ENCODE measurements at places on chromosomes 11 and 22.

- no peak for DNase-seq
These were observed 161.1 kb downstream of the NAV2 start for GRCh38 chr11:19873730-19874129.

- DNase-seq: no peak
These were observed 21.2 kb upstream of the NDUFC2 start for GRCh38 chr11:78100676-78101472.

DNA sequence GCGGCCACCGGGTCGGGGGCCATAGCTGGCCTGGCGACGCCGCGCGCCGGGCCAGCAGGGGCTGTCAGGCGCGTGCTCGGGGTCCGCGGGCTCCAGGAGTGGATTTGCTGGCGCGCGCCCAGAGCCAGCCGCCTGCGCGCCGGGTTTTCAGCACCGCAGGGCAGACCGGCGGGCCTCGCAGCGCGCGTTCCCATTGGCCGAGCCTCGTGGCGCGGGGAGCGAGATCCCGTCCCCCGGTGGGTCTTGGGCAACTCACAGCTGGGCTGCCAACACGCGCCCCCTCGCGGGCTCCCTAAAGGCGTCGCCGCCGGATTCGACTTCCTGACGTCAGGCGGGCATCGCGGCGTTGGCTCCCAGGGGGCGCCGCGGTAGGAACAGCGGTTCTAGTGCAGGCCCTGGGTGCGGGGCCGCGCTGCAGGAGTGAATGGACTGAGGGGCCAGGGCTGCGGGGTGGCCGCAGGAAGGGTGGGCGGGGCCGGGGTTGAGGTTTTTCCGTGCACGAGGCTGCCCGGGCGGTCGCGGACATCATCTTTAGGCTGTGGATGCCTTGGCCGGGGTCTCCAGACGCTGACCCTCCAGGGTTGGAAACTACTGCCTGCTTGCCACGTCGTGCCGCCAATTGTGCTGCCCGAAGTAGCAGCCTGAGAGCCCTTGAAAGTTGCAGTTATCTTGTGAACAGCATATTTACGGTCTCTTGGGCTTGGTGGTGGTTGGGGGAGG, at the start of gene FADS1:
Gene FADS1 (minus strand): TSS at position 268 of the 720 bp plus-strand sequence. CDS start 74 bp downstream, at position 194.
- no peak for DNase-seq

DNA sequence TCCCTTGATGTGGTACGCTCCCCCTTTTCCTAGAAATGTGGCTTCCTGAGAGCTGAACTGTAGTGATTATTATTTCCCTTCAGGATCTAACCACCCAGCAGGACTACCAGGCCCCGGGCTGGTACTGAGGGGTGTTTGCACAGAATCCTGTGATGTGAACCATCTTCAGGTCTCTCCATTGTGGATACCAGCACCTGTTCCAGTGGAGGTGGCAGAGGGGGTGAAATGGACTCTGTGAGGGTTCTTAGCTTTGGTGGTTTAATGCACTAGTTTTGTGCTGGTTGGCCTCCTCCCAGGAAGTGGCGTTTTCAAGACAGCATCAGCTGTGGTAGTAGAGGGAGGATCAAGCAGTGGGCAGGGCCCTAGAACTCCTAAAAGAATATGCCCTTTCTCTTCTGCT, 18.6 kb downstream of the C11orf91 start:
- no peak for DNase-seq

DNA sequence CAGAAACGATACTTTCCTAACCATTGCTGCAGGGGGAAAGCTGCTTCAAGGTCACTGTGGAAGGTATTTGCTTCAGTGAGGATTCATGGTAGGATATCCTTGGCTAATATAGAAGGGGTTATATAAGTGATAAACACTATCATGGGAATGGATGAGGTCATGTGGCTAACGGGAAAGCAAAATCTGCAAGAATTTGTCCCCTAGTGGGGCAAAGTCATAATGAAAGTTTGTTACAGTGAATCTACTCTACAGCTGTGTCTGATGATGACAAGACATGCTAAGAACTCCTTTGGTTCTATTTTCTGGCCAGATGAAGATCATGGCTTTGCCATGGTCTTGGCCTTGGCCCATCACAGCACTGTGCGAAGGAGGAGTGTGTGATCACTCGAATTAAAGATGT, 13.8 kb downstream of the MMP20 start:
- DNase-seq: no peak

GRCh38 chr11:34495239-34495723, 18.3 kb downstream of the ELF5 start:
- no peak for DNase-seq

DNA sequence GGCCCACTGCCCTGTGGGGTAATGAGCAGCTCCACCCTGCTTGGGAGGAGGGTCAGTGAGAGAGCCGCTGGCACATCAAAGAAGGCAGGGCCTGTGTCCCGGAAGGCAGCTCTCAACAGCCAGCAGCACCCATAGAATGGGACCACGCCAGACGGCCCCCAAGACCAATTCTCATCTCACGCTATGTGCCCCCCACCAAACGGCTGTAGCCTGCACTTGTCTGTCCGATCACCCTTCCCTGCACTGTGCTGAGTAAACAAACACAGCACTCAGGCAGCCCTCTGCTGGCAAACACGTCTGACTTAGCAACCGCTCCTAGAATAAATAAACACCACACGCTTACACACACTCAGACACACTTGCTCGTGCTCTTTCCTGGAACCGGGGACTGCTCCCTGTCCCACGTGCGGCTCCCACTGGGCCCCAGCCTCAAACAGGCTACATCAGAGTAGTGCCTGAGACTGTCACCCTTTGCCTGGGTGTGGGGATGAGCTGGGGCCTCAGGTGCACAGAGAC, 53.2 kb upstream of the CDON start:
- DNase-seq: no peak

- DNase-seq: no peak
These were observed 27.0 kb downstream of the MS4A6A start for GRCh38 chr11:60155931-60156330.

- DNase-seq: no peak
These were observed 25.2 kb upstream of the PTPRJ start for GRCh38 chr11:47955061-47955755.

- DNase-seq: no peak
These were observed 989.3 kb downstream of the BRD1 start for GRCh38 chr22:48838376-48838775.

DNA sequence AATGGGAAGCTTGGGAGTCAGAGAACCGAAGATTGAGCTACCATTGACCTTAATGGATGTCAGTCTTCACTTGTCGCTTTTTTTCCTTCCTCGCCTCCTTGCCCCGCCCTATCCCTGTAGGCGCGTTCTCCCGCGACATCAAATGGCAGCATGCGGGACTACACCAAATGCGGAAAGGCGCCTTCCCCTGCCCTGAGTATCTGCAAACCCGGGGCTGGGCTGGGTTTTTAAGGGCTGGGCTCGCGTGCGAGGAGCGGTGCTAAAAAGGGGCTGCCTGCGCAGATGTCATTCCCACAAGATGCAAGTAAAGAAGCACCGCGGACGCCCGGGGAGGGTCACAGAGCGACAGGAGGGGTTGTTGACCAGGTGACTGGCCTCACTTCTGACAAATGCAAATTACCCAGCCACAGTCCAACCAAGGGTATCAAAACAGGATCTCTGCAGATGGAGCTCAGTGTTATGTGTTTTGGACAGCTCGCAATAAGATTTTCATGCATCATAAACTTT, 4.7 kb upstream of the FAM111B start:
- DNase-seq: no peak

DNA sequence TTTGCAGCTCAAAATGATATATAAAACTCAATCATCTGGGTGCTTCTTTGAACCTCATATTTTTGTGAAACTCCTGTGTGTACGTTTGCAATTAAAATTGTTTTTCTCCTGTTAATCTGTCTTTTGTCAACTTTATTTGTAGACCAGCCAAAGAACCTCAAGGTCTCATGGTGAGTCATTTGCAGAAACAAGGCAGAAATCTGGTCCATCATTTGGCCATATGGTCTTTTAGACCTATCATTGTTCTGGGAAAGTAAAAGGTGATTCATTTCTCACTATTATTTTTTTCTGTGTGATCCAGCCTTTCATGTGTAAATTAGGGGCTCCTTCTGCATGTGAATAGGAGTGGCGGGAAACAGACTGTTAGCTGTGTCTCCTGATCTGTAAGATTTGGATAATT, 399.1 kb upstream of the DDI1 start:
- no peak for DNase-seq

DNA sequence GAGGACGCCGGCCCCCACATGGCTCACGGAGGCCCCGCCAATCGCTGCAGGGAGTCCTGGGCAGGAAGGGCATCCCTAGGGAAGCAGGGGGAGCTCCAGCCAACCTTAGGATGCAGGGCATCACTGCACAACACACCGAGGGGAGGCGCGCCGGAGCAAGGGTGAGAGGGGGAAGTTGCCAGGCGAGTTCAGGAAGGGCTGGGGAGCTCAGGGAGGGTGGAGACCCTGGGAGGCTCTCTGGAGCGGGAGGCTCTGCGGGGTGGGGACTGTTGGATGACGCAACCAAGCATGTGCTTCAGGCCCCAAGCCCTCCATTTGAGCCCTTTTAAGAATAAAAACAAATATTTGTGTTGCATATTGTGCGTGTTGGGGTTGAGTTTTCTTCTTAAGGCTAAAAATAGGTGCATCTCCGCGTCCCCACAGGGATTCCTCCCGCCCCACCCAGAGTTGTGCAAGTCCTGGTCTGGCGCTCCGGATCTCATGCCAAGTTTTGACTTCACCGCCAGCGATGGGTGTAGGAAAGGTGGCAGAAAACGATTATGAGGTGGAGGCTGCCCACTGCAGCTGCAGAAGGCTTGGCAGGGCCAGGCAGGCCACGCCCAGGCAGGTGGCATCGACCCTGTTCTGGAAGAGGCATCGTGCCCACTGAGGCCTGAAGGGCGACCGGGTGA, 65.2 kb downstream of the WNT7B start:
- no peak for DNase-seq

- DNase-seq: no peak
These were observed 23.5 kb downstream of the RRM1 start for GRCh38 chr11:4118107-4118506.

GRCh38 chr11:93166194-93166593, 31.6 kb downstream of the SLC36A4 start:
- DNase-seq: no peak

DNA sequence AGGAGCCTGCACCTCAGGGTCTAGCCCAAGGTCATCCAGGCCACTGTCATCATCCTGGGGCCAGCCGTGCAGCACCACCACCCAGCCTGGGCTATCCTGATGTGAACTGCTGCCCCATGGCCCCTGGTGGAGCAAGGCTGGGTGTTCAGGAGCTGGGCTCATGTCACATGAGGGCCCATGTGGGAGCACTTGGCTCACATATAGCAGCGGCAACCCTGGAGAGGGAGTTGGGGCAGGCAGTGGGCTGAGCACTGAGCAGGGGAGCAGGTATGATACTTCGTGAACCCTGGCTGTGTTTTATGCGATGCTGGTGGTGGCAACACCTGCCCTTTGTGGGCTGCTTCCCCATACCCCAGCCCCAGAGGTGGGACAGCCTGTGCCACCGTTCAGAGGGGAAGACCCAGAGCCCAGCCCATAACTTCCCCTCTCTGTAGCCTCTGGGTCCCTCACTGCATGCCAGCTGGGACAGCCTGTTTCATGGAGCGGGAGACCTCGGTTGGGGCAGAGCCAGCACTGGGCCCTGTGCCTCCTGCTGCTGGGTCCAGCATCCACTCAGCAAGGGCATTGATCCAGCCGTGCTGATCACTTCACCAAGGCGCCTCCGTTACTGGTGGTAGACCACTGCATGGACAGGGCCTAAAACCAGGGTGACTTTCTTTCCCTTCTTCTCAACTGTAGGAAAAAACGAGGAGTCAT, 62.5 kb upstream of the SUSD2 start:
- no peak for DNase-seq

- no peak for DNase-seq
These were observed 56.7 kb downstream of the CTSC start for GRCh38 chr11:88280673-88281316.

- no peak for DNase-seq
These were observed 6.6 kb upstream of the APOL6 start for GRCh38 chr22:35641494-35642120.

DNA sequence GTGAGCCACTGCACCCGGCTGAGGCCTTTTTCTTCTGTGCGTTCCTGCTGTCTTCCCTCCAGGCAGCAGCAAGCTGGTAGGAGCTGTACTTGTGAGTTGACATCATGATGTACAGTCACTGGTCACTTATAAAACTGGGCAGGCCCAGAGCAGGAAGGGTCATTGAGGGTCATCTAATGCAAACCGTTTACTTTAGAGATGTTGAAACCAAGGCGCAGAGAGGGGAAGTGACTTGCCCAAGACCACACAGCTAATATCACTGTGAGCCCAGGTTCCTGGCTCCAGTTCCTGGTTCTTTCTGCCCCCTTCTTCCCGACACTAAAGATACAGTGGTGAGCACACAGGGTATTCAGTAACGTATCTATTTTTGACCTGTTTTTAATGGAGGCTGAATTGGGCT, 27.3 kb downstream of the PTPRJ start:
- DNase-seq: no peak

DNA sequence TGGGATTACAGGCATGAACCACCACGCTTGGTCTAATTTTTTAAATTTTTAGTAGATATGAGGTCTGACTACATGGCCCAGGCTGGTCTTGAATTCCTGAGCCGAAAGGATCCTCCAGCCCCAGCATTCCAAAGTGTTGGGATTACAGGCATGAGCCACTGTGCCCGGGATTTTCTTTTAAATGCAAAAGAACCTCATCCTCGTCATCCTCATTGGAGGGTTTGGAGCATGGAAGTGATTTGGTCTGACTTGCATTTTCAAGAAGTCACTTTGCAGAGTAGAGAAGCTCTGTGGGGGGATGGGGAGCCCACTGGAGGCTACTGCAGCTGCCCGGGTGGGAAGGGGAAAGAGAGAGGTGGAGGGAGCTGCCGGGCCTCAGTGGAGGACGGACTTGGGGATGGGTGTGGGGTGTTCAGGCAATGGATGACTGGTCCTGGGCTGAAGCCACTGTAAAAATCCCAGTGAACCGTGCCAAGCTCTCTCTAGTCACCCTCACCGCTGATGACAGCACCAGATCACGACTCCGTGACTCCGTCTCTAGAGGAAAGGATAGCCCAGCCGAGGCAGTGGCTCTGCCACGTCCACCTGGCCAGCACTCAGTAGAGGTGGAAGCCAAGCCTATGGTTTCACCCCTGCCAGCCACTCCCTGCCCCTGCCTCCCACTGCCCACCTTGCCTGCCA, 32.8 kb upstream of the SLC22A12 start:
- no peak for DNase-seq

- DNase-seq: no peak
These were observed 29.0 kb upstream of the LDLRAD3 start for GRCh38 chr11:35914816-35915215.

- DNase-seq: no peak
These were observed 147.4 kb upstream of the TEAD1 start for GRCh38 chr11:12526789-12527188.

GRCh38 chr11:12288212-12288930, 89.0 kb upstream of the PARVA start:
- DNase-seq: peak; percentile 13

GRCh38 chr11:6284250-6284649, 24.6 kb downstream of the CCKBR start:
- no peak for DNase-seq

GRCh38 chr11:110901441-110901840, 189.2 kb upstream of the ARHGAP20 start:
- DNase-seq: no peak

- DNase-seq: peak; percentile 56
These were observed at the start of gene DAGLA for GRCh38 chr11:61679893-61680621. DAGLA (plus strand) TSS chr11:61680391; CDS start chr11:61720156, 39,765 bp downstream.
